ENCODE measurements at places on chromosomes 12 and 14.

GRCh38 chr14:91144425-91145145, 30.7 kb downstream of the DGLUCY start:
- no peak for DNase-seq

DNA sequence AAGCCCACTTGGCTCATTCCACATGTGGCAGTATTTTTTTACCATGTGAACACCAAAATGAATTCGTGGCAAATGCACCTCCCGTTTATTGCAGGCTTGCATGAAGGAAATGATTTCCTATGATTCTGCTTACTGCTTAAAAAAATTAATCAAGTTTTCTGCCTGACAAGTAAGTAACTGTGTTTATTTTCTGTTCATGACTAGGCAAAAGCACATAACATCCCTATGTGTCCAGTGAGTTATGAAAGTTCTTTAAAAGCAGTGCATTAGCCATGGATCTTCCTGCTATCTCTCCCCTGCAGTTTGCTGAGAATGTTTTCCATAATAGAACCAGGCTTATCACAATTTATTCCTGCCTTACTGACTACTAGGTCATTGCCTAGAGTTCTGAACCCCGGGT, 20.4 kb downstream of the GPR65 start:
- DNase-seq, result no peak

DNA sequence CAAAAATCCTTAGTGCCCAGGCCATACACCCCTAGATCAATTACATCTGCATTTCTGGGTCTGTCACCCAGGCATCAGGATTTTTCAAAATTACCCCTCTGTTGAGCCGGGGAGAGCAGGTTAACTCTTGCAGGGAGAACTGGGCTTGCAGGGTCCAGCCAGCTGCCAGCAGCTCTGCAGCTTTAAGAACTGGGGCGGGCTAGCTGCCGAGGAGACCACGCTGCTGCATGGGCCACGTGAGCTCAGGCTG, at the start of gene DGLUCY:
TSS of gene DGLUCY (plus strand) at position 245 of the 250 bp plus-strand sequence. CDS start 46,222 bp downstream, outside the sequence.
- DNase-seq, result no peak

DNA sequence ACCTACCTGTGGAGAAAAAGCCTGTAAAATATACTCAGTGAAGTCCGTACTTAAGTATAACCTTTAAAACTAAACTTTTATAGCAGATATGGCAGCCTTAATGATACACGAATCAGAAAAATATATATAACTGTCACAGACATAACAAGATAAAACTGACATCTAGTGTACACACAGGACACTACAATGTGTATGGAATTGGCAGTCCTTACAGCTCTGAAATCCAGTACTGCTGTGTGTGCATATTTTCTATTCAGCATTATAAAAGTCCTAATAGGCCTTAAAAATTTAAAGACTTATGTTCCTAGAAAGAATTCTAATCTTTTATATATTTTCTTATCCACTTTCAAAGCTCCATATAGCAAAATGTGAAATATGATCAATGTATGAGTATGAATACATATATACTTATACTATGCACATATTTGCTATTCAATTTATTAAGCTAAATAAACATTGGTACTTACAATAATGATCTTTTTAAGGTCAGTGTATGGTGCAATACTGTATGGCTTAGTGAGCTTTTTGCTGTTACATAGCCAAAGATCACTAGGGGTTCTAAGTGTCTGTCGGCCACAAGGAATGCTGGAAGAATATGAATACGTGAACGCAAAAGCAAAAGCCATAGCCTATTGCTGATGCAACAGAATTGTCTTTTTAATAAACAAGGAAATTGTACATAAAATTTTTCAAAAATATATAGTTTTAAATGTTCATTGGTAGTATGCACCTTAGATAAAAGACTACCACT, 69.2 kb downstream of the C2CD5 start:
- DNase-seq, result no peak

- no peak for DNase-seq
Observed at GRCh38 chr12:31021181-31021580, 52.5 kb upstream of the DDX11 start.

DNA sequence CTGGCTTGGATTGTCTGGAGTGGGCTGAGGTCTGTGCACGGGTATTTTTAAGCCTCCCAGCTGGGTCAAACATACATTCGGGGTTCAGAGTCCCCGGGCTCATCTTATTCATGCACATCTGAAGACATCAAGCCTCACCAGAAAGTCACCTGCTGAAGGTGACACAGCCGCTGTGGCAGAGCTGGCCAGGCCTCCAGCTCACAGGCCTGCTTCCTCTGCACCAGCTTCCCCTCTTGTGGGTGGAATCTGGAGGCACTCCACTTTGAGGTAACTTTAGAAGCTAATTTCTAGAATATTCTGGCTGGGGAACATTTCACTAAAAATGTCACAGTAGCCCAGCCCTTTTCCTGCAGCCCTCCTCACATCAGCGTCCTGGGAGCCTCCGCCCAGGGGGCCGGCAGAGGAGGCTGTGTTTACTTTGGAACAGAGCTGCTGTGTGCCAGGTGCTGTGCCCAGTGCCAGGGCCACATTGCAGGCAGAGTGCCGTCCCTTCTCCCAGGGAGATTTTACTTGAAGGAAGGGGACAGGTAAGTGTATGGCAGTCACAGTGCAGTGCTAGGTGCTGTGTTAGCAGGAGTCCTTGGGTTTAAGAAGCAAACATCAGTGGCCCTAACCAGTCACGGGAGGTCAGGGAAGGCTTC, 62.2 kb downstream of the TSPAN11 start:
- DNase-seq, result no peak

DNA sequence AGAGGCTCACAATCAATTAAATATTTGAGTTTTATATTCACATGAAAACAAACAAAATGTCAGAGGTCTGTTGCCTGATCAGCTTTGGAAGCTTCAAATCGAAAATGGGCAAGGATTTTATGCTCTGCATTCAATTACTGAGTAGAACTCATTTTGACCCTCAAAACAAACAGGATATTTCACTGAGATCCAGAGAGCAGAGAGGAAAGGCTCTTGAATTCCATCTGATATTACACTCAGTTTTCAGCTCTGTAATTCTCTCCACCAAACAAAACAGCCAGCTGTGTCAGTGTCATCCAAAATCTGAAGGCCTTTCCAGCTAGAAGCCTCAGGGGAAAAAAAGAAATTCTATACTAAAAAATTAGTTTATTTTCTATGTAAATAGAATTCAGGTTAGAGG, 128.6 kb upstream of the FLRT2 start:
- no peak for DNase-seq

GRCh38 chr14:72839753-72840607, 53.9 kb downstream of the DPF3 start:
- no peak for DNase-seq

DNA sequence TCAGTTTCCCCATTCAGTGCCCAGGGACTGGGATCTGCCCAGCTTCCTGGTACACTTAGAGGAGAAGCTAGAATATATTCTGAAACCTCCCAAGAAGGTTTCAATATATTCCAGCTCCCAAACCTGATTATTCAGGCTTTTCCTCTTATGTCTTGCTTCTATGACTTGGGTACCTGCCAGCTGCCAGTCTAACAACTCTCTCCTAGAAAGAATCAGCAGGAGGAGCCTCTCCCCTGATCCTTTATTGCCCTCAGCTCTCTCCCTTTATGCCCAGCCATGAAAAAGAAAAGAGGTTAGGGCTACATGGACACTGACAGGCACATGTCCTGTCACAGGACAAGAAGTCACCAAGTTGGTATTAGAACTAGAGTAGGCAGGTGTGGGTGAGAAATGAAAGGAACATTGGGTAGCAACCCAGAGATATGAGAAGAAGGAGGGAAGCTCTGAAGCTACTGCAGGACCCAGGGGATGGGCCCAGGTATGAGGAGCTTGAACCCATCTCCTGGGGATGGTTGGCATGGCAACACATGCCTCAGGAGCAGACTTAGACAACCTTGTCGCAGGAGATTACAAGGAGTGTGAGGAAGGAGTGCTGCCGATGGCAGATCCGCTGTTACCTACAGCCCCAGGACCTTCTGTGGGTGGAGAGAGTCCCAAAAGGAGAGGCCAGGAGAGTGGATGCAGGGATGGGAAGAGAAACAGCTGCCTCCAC, 2.0 kb upstream of the CACNB3 start:
- DNase-seq, result no peak
